ENCODE measurements at places on chromosomes 4 and X. TPM values are rescaled to one million over a fixed set of nuclear protein-coding genes. Genes with fewer than 3 reads are reported as not detected.

AMOT gene
- total RNA-seq = 0.98 TPM

CT45A5 gene
- not detected for total RNA-seq

MFAP3L gene
- 6.6 TPM for total RNA-seq

ETDA gene
- not detected for total RNA-seq

PDGFC gene
- total RNA-seq = 20.2 TPM

PLK4 gene
- total RNA-seq = 21.3 TPM

SYP gene
- total RNA-seq = 0.92 TPM

NDST3 gene
- total RNA-seq = 0.12 TPM

GLRA2 gene
- not detected for total RNA-seq

RIPPLY1 gene
- total RNA-seq = not detected

GJB1 gene
- total RNA-seq = not detected

CRMP1 gene
- 0.07 TPM for total RNA-seq

ANK2 gene
- total RNA-seq = 24.0 TPM

PDGFRA gene
- 0.05 TPM for total RNA-seq

LANCL3 gene
- 0.02 TPM for total RNA-seq

HSFX3 gene
- not detected for total RNA-seq

FMR1NB gene
- total RNA-seq = not detected

PCSK1N gene
- total RNA-seq = 8.1 TPM

CXCL5 gene
- 155 TPM for total RNA-seq

TMSB15A gene
- total RNA-seq = not detected

CABS1 gene
- not detected for total RNA-seq

SLC10A4 gene
- total RNA-seq = 2.1 TPM
